ENCODE measurements at places on chromosomes 16 and 17.

DNA sequence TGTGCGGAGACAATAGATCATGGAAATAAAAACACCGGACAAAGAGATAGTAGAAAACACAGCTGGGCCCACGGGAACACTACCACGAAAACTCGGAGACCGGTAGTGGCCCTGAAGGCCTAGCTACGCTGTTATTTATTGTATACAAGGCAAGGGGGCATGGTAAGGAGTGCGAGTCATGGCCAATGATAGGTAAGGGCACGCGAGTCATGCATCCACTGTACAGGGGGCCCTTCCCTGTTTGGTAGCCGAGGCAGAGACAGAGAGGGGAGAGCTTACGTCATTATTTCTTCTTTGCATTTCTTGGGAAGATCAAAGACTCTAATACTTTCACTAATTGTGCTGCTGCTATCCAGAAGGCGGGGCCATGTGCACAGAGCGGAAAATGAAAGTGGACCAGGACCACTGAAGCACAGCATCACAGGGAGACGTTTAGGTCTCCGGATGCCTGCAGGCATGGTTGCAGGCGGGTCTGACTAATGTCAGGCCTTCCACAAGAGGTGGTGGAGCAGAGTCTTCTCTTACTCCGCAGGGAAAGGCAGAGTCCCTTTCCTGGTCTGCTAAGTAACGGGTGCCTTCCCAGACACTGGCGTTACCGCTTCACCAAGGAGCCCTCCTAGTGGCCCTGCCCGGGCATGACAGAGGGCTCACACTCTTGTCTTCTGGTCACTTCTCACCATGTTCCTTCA is 74.4 kb upstream of the ARL4D start:
- DNase-seq, result no peak

DNA sequence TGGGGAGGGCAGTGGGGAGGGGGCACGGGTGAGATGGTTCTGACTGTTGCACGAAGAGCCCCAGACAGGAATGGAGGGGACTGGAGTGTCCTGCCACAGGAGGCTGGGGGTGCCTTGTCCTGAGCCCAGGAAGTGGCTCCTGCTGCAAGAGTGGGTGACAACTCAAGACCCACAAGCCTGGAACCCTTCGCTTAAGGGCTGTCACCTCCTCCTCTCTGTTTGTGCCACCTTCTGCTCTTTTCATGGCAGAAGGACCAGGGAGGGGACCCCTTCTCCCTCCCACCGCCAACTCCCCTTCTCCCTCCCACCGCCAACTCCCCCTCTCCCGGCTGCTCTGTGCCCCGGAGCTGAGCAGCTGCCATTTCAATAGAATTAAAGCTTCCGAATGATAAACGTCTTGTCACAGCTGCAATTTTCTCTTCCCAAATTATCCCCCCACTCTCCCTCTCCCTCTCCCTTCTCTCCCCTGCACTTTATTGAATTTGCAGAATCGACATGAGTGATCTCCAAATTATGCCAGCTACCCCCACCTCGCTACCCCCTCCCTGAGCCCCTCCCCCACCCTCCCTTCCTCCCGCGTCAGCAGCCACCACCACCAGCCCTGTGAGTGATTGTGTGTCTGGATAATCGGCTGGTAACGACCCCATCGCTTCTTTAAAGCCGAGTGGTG is 13.7 kb downstream of the GJD3 start:
- DNase-seq, result no peak

DNA sequence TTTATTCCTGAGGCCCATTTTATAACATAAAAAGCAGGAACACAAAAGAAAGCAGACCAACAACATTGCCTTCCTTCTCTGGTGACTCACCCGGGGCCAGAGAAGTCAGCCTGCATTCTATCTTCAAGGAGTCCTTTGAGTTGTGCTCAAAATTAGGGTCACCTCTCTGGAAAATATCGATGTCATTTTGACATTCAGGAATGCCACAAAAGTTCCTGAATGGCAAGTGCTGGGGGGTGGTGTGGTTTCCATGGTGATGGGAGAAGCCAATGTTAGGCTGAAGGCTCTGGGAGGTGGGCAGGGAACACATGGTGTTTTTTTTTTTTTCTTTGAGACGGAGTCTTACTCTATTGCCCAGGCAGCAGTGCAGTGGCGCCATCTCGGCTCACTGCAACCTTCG is 159.6 kb downstream of the HAPSTR1 start:
- no peak for DNase-seq

GRCh38 chr16:64238571-64238970 is 883.3 kb downstream of the CDH11 start:
- DNase-seq, result no peak

- no peak for DNase-seq
These were observed 24.1 kb downstream of the HMOX2 start for GRCh38 chr16:4500272-4500671.

DNA sequence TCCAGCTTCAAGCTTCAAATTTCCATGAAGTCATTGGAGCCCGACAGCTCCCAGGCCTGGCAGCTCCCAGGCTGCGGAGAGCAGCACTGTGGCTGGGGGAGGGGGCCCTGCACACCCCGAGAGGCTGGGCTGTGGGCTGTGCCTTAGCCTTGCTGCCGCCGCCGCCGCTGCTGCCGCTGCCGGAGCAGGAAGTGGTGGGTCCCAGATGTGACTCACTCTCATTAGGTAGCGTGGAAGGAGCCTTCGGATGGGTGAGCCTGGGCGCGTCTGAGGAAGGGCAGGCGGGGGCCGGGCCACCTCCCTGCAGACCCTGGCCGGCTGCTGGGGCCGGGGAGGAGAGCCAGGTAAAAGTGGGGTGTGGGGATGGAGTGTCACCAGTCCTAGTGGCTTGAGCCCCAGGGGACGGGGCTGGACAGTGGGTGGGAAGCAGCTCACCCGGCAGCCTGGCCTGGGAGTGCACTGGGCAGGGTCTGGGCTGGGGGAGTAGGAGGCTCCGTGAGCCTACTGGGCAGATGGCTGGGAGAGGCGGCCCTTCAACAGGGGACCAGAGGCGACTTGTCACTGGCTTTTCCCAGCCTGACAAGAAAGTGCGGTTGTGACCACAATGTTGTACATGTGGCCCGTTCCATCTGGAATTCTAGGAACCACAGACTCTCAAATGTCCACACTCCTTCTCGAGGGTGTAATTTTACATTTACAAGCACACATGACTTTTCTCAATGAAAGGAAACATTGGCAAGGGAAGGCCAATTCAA is at the start of gene ADCY7:
TSS of gene ADCY7 (plus strand) at position 215 of the 755 bp plus-strand sequence. CDS start 21,629 bp downstream, outside the sequence.
- no peak for DNase-seq

Data from right renal pelvis (tissue), 4 donors.